ENCODE measurements at places on chromosomes 6 and 20.

DNA sequence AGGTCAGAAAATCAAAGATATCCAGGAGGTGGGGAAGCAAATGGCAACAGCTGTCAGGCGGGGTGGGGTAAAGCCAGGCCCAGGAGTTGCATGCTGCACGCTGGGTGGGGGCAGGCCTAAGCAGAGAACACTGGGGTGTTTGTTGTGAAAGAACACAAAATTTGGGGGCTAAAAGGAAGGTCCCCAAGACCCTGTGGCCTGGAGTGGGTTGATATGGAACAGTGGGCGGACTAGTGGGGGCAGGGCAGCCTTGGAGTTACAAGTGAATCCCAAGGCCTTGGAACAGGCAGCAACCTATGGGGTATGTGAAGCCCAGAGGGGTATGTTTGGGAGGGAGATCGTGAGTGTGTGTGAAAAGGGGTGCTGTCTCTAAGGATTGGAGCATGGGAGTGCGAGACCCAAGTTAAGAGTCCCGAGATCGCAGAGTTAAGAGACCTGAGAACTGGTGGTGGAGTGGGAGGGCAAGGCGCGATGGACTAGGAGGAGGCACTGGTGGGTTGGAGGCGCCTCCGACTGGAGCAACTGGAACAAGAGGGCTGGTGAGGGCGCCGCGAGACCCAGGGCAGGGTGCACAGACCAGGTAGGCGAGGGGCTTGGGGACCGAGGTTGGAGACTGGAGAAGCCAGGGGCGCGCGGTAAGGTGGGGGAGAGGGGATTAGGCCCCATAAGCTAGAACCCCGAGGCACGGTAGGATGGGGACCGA lies 658 bp downstream of the CUL7 start:
- no peak for DNase-seq

GRCh38 chr20:610130-611046 lies at the start of gene TCF15:
Gene TCF15 (minus strand): TSS chr20:610309. CDS start chr20:610237, 72 bp downstream.
- no peak for DNase-seq

- no peak for DNase-seq
These were observed 68.3 kb downstream of the ANKS1A start for GRCh38 chr6:34957231-34957783.

- DNase-seq = no peak
These were observed 8.9 kb downstream of the GSS start for GRCh38 chr20:34946661-34947060.

GRCh38 chr6:38171997-38172738 lies 352.6 kb downstream of the ZFAND3 start:
- DNase-seq = no peak

GRCh38 chr6:46502486-46503119 lies 11.4 kb upstream of the RCAN2 start:
- no peak for DNase-seq

Data from activated T-cell treated with anti-CD3 and anti-CD28 coated beads for 4 hours (primary cell).